Right atrium auricular region (tissue), 2 donors: ENCODE measurements at places on chromosomes 2 and 18. TPM values are rescaled to one million over a fixed set of nuclear protein-coding genes. Genes with fewer than 3 reads are reported as not detected.

- no peak for DNase-seq
These were observed 35.0 kb upstream of the LRP1B start for GRCh38 chr2:142165790-142166189.

DNA sequence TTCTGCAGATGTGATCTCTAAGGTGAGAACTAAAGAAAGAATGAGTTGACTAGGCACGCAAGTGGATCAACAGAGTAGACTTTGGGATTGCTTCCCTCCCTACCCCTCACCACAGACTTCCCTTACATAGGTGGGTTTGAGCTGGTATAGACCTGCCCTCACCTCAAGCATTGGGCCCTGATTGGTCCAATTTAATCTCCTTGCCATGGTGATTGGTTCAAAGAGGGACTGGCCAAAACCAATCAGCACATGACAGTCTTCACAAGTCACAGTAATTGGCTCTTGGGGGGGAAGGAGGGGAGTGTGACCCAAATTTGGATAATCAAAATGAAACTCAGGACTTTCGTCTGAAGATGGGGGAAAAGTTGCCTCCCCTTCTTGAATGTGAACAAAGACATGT lies 36.6 kb upstream of the LNPK start:
- DNase-seq: no peak

DNA sequence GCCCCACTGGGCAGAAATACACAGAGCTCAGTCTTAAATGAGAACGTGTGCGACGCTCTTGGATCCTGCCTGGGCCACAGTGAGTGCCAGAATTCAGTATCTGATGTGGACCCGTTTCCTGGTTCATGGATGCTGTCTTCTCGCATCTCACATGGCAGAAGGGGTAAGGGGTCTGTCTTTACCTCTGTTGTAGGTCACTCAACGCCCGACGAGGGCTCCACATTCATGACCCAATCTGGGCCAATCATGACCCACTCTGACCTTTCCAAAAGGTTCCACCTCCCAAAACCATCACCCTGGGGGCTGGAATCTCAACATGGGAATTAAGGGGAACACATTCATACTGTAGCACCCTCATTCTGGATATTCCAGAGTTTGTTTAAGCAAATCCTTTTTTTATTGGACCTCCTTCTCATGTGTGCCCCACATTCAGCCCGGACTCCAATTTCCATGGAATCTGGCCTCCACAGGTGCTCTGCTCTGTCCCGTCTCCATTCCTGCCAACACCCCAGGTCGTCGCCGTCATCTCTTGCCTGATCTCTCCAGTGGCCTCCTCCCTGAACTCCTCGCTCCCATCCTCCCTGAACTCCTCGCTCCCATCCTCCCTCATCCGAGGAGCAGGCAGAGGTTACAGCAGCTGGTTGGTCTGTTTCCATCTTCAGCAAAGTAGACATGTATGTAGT lies 78.9 kb upstream of the OTOS start:
- no peak for DNase-seq

DNA sequence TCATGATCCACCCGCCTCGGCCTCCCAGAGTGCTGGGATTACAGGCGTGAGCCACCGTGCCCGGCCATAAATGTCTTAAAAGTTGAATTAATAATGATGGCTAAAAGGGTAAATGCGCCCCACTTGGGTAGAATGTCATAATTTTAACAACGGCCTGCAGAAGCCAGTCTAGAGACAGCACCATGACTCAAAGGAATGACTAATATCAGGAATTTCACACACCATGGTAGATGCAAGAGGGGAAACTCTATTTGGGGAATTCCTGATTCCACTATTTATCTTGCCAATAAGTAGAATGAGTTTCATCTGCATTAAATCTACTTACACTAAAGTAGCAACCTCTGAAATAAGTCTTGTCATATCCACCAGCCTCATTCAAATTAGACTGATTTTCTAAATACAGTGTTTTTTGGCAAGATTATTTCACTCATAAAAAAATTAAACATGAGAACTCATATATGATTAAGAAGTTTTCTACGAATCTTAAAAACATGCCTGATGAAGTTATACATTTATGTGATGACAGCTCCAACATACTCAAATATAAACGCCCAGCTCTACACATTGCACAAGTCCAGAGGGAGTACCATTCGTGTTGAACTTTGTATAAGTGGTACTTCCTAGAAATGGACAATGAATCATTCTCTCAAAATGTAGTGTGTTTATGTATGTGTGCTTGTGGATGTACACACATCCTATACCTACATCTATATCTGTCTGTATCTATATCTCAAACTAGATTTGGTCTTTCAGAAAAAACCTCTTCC lies 309.7 kb downstream of the IRS1 start:
- no peak for DNase-seq

GRCh38 chr2:113072584-113072983 lies 4.8 kb downstream of the IL1F10 start:
- no peak for DNase-seq

DNA sequence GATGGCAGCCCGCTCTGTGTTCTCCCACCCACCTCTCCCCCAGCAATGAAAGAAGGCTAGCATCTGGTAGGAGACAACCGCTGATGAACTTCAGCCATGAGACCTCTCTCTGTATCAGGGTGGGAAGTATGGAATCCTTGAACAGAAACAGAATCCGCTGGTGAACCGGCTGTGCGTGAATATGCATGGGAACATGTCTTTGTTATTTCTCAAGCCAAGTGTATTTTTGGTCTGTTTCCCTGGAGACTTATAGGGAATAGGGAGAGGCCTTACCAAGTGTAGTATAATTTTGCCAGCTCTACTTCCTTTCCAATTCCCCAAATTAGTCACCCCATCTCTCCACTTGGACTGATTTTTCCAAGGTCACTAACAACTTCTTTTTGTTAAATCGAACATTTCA lies 30.1 kb downstream of the WNT10A start:
- DNase-seq: no peak

DNA sequence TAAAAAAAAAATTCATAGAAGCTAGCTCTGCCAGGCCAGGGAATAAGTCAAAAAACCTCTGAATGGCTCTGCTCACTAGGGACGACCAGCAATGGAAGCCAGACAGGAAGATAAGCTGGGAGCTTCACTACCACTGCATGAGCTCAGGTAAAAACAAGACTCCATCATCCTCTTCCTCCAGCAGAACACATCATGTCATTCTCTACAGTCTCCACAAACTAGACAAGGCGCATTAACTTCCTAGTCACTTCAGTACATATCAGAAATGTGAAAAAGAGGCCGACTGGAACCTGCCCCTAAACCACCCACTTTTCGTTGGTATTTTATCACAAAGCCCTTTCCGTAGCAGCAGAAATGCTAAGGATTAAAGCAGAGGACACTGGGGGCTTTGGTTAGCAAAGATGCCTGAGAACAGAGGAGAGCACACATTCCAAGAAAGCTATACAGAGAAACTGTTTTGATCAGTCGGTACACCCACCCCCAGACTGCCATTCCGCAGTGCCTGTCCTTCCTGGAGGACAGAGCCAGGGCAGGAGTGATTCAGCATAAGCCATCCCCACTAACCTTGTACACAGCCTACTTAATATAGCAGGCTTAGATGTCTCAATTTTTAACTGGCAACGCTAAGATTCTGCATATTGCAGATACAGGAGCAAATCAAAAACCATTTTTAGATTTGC lies 53.4 kb downstream of the AAK1 start:
- DNase-seq: no peak

GRCh38 chr2:11746807-11747459 lies 501 bp downstream of the LPIN1 start:
- DNase-seq: no peak

DNA sequence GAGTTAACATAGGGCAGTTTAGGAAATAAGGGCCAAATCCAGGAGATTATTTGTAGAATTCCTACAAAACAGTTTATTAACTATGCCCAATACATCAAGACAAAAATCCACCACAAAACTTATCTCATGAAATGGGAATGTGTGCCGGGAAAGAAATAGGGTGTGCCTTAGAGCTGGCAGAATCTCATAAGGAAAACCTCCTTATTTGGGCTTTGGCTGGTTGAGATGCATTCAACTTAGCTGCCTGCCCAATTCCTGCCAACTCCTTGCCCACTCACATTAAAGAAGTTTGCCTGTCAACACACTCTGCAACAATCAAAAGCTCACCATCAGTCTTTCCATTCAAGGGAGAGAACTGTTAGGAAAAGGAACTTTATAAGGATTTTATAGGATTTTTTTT lies 500.6 kb downstream of the SATB2 start:
- no peak for DNase-seq

GRCh38 chr18:6561016-6561415 lies 146.3 kb upstream of the L3MBTL4 start:
- DNase-seq: no peak

DNA sequence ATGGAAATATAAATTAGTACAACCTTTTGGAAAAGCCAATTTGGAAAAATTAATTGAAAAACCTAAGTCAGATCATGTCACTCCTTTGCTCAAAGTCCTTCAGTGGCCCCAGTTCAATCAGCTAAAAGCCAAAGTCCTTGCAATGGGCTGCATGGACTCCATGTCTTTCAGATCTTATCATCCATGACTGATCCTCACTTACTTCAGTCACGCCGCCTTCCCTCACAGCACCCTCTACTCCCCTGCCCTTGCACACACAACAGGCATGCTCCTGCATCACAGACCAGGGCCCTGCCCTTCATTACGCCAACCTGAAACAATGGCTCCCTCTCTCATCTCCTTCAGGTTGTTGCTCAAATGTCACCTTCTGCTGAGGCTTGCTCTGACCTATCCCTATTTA lies 15.6 kb downstream of the KANSL3 start:
- DNase-seq: no peak

- no peak for DNase-seq
These were observed 95.1 kb downstream of the USP40 start for GRCh38 chr2:233471291-233472035.

- DNase-seq: no peak
These were observed 92.2 kb upstream of the MCFD2 start for GRCh38 chr2:47007826-47008225.

DNA sequence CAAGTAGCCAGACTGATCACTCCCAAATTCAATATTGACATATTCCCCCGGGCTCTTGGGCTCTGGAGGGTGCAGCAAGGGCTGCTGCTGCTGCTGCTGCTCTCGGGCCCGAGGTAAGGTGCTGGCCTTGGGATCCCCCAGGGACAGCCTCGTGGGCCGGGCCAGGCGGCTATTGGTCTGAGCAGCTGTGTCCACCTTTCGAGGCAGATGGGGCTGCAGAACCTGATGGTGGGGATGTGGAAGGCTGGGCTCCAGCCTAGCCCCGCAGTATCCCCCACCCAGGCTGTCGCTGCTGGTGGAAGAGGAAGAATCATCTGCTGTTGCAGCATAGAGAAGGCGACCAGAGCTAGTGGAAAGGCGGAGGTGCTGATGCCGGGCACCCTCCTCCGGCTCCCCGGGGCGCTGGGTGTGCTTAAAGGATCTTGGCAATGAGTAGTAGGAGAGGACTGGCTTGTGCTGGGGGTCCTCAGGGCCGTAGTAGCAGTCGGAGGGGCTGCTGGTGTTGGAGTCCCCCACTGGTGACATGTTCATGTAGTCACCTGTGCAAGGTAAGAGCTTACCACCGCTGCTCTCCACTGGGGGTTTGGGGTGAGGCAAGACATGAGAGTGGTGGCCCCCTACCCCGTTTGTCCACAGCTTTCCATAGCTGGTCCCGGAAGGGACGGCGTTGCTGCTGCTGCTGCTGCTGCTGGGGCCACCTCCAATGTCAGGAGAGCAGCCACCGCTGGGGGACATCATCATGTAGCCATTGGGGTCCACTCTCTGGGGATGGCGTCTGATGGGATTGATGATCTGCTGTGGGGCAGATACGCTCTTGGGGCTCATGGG lies 3.4 kb downstream of the IRS1 start:
- DNase-seq: no peak

DNA sequence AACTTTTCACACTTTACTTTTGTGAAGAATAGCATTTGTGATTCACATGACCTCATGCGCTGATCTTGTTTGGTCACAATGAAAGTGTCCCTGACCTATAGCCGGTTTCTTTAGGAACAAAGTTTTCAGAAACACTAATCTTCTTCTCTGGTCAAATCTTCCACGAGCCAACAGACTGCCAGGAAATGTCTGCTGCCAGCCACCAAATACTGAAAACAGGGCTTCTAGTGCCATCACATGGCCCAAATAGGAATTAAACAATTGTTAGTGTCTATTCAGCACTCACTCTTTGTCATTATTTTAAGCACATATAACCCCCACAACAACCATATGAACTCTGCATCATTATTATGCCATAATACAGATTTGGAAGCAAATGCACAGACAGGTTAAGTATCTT lies 286.5 kb upstream of the SYT4 start:
- no peak for DNase-seq

DNA sequence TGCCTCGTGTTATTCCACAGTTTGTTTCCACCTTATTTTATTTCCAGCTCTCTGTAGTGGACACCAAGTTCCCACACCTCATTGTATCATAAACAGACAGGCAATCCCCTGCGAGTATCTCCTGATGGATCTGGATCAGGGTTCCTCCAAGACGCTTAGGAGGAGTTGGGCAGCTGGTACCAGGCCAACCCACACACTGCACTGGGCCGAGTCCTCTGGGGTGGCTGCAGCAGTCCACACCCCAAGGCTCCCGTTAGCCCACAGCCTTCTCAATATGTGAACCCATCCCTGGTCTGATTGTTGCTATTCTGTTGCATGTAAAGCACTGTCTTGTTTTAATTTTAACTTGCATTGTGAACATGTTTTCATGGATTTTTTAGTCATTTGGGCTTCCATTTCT lies 178.8 kb upstream of the RAB6C start:
- no peak for DNase-seq

DNA sequence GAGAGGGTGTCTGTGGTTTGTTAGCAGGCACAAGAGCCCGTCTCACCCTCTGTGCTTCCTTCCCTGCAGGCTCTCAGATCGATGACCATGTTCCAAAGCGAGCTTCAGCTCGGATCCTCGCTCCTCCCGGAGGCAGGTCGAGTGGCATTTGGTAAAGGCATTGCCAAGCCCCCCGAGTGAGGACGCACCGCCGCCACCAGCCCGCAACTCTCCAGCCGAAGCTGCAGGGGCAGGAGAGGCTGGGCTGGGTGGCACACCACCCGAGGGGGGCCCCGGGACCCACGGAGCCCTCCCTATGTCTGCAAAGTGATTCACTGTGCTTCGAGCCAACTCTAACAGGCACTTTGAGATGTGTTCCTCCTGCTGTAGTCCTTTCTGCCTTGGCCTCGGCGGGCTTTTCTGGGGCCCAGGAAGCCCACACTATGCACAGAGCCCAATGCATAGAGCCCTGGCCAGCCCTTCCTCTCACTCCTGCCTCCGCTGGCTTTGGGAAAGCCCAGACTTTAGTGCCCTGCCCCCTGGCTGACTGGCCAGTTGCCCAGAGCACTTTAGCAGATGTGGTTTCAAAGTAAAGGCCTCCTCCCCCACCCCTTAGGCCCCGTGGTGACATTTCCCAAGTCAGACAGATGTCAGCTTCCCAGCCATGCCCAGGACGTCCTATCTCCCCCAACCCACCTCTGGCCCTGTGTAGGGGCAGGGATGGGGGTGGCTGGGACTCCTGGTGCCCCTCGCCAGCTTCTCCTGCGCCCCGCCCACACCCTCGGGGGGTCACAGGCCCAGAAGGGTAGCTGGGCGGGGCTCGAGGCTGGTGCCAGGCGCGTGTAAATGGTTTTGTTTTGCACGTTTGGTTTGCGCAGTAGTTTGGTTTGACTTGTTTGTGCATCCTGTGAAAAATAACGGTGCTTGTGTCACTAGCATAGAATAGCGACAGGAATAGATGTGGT lies 23.3 kb upstream of the MAPRE3 start:
- no peak for DNase-seq

Gene PSD4
- total RNA-seq: 2.4 TPM

Gene RPRM
- total RNA-seq: 1.1 TPM

Gene SLC4A5
- total RNA-seq: 0.28 TPM

Gene CFC1
- 13.4 TPM for total RNA-seq

Gene SP5
- not detected for total RNA-seq
